ENCODE measurements at places on chromosomes 1 and 21. TPM values are rescaled to one million over a fixed set of nuclear protein-coding genes. Genes with fewer than 3 reads are reported as not detected.

- H3K4me3 ChIP-seq: no peak overlapping the region
- no peak for DNase-seq
- no peaks in the 10 kb centered on the region for H3K36me3 ChIP-seq
- H3K4me1 ChIP-seq: no peaks in the 10 kb centered on the region
Observed at GRCh38 chr1:192251735-192252134, 65.1 kb upstream of the RGS21 start.

DNA sequence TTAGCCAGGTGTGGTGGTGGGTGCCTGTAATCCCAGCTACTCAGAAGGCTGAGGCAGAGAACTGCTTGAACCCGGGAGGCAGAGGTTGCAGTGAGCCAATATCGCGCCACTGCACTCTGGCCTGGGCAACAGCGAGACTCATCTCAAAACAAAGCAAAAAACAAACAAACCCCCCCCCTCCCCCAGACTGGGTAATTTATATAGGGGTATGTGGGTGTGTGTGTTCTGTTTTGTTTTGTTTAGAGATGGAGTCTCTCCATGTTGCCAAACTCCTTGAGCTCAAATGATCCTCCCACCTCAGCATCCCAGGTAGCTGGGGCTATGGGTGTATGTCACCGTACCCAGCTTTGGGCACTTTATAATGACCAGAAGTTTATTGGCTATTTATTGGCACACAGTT lies 73.6 kb downstream of the SLC27A3 start:
- DNase-seq: no peak
- no peak overlapping the region for H3K4me3 ChIP-seq
- H3K27ac ChIP-seq: no peak overlapping the region
- H3K4me1 ChIP-seq: no peaks in the 10 kb centered on the region
- H3K27me3 ChIP-seq: no peaks in the 10 kb centered on the region

- H3K4me3 ChIP-seq: no peak overlapping the region
- H3K27me3 ChIP-seq: no peaks in the 10 kb centered on the region
- H3K4me1 ChIP-seq: no peaks in the 10 kb centered on the region
- no peaks in the 10 kb centered on the region for H3K36me3 ChIP-seq
- H3K27ac ChIP-seq: no peak overlapping the region
Observed at GRCh38 chr1:233281711-233282581, 13.6 kb downstream of the PCNX2 start.

DNA sequence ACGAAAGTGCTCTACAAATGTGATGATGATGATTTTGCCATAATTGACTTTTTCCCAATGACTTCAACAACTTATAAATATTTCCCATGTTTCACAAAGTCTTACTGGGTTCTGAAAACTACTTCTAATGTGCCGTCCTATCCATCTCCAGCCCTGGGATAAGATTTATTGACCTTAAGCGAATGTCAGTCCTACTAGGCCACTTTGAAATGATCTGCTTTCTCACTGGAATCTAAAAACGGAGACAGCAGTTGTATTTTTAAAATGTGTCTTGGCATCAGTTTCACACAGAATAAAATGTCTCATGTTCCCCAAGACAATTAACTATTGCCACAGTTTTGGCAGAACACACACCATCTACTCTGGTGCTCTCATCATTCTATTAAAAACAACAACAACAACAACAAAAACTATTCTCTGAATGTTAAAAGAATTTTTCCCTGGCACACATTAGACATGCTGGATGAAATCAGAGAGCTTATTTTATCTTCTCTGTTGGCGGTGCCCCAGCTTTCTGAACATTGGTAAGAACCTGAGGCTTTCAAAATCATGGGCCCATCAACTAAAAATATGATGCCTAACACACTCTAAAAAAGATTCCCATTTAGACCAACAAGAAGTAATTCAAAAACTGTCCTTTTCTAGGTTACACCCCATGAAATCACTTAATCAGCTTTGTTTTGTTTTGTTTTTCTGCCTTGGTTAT lies 23.1 kb upstream of the DNASE2B start:
- H3K27me3 ChIP-seq: no peaks in the 10 kb centered on the region
- H3K36me3 ChIP-seq: no peaks in the 10 kb centered on the region
- DNase-seq: no peak
- H3K4me1 ChIP-seq: no peaks in the 10 kb centered on the region
- H3K27ac ChIP-seq: no peak overlapping the region

- no peaks in the 10 kb centered on the region for H3K27me3 ChIP-seq
- DNase-seq: no peak
- H3K27ac ChIP-seq: no peak overlapping the region
- no peak overlapping the region for H3K4me3 ChIP-seq
Observed at GRCh38 chr21:40569357-40569756, 277.6 kb downstream of the DSCAM start.

DNA sequence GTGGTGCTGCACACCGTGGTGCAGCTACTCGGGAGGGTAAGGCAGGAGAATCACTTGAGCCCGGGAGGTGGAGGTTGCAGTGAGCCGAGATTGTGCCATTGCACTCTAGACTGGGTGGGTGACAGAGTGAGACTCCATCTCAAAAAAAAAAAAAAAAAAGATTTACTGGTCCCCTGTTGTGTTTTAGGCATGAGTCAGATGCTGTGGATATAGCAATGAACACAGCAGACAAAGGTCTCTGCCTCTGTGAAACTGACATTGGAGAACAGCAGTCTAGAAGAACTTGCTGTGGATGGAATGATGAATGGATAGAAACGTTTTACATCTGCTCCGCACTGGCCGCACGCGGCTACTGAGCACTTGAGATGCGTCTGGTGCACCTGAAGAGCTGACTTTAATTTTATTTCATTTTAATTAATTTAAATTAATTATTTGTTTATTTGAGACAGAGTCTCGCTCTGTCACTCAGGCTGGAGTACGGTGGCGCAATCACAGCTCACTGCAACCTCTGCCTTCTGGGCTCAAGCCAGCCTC lies 24.5 kb upstream of the EPHA2 start:
- DNase-seq: peak; percentile 54
- no peaks in the 10 kb centered on the region for H3K36me3 ChIP-seq
- H3K4me3 ChIP-seq: no peak overlapping the region
- no peak overlapping the region for H3K27ac ChIP-seq

- no peak overlapping the region for H3K4me3 ChIP-seq
- H3K36me3 ChIP-seq: no peaks in the 10 kb centered on the region
- peak; percentile 52 for DNase-seq
Observed at GRCh38 chr21:45011911-45012661, 62.3 kb upstream of the ADARB1 start.

DNA sequence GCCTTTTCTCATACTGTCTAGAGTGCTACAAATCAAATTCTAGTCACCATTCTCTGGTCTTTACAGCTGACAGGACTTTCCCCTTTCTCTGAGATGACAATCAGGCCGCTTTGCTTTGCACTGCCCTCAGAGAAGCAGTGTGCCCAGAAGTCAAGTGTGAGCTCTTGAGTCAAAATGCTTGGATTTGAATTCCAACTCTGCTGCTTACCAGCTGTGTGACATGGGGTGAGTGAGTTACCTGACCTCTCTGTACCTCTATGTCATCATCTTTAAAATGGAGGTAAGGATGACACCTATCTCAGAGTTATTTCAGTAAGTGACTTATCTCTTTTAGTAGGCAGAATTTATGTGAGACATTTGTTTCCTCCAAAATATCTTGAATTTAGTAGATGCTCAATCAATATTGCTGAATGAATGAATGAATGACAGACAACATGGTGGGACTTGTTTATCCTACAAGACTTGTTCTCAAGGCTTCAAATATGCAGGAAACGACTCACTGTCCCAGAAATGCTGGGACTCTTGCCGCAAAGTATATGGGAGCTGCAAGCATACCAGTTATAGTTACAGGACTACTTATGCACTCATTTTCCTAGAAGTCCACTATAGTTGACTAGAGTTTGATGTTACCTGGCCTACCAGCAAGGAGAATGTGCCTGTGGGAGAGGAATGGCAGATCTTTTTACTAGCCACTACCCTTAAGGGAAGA lies 38.1 kb upstream of the A3GALT2 start:
- no peak overlapping the region for H3K27ac ChIP-seq
- H3K27me3 ChIP-seq: no peaks in the 10 kb centered on the region
- no peak for DNase-seq
- peaks cover 11% of the 10 kb centered on the region for H3K36me3 ChIP-seq

GRCh38 chr1:79741720-79742421 lies 735.3 kb upstream of the ADGRL4 start:
- no peaks in the 10 kb centered on the region for H3K36me3 ChIP-seq
- H3K4me3 ChIP-seq: no peak overlapping the region
- DNase-seq: no peak
- no peaks in the 10 kb centered on the region for H3K4me1 ChIP-seq
- H3K27me3 ChIP-seq: no peaks in the 10 kb centered on the region

DNA sequence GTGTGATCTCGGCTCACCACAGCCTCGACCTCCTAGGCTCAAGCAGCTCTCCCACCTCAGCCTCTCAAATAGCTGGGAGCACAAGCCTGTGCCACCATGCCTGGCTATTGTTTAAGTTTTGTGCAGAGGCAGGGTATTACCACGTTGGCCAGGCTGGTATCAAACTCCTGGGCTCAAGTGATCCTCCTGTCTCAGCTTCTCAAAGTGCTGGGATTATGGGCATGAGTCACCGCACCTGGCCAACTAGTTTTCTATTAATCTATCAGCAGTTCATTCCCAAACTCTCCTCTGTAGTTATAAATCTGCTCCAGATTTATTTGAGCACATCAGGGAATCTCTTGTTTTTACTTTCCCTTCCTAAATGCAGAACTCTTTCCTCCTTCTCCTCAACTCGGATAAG lies 443.8 kb downstream of the PRDM2 start:
- no peak overlapping the region for H3K4me3 ChIP-seq
- H3K36me3 ChIP-seq: no peaks in the 10 kb centered on the region
- no peak for DNase-seq

- no peak for DNase-seq
- H3K27me3 ChIP-seq: no peaks in the 10 kb centered on the region
- no peak overlapping the region for H3K4me3 ChIP-seq
- H3K4me1 ChIP-seq: no peaks in the 10 kb centered on the region
- H3K27ac ChIP-seq: no peak overlapping the region
Observed at GRCh38 chr21:19850157-19850556, 1148.1 kb upstream of the NCAM2 start.

DNA sequence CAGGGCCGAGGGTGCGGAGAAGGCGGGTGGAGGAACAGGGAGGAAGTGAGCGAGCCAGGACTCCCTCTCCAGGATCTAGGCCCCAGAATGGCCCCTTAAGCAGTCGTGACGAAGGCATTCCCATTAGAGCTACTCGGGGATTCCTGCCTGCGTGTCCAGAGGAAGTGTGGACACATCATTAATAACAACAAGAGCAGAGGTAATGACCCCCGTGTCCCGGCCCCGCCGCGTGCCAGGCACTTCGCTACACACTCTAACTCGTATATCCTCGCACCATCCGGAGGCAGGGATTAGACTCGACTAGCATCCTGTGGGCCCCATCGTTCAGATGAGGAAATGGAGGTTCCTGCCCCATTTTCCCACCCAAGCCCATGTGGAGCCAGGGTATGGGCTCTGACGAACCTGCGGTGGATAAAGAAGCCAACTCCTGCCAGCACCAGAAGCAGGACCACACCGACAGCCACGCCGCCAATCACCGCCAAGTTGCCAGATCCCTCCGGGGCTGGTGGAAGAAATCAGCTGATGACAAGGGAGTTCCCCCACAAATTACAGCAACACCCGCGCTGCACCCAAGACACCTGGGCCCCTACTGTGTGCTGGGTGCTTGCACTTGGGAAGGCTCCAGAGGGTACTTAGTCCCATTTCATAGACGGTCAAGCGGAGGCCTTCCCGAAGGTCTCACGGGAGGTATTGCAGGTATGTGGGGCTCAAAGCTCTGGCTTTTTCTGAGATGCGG lies 21.6 kb downstream of the EPHA2 start:
- DNase-seq: no peak
- no peaks in the 10 kb centered on the region for H3K27me3 ChIP-seq
- no peaks in the 10 kb centered on the region for H3K4me1 ChIP-seq
- no peak overlapping the region for H3K4me3 ChIP-seq

- H3K4me3 ChIP-seq: no peak overlapping the region
- peak; percentile 8 for DNase-seq
- H3K36me3 ChIP-seq: no peaks in the 10 kb centered on the region
- H3K27me3 ChIP-seq: no peaks in the 10 kb centered on the region
- no peak overlapping the region for H3K27ac ChIP-seq
Observed at GRCh38 chr1:97144527-97144926, 422.9 kb downstream of the PTBP2 start.

- no peak overlapping the region for H3K27ac ChIP-seq
- H3K4me1 ChIP-seq: peaks cover 21% of the 10 kb centered on the region
- no peaks in the 10 kb centered on the region for H3K36me3 ChIP-seq
- no peak overlapping the region for H3K4me3 ChIP-seq
- no peak for DNase-seq
Observed at GRCh38 chr1:116253566-116254382, 119.3 kb upstream of the ATP1A1 start.

- H3K27me3 ChIP-seq: peaks cover 52% of the 10 kb centered on the region
- no peak overlapping the region for H3K27ac ChIP-seq
- H3K4me1 ChIP-seq: no peaks in the 10 kb centered on the region
- H3K4me3 ChIP-seq: no peak overlapping the region
- H3K36me3 ChIP-seq: no peaks in the 10 kb centered on the region
Observed at GRCh38 chr1:110425612-110426152, 18.2 kb upstream of the LAMTOR5 start.

ENAH gene
- 171 TPM for total RNA-seq

VAV3 gene
- total RNA-seq: 0.44 TPM

KIF26B gene
- not detected for total RNA-seq

MX2 gene
- total RNA-seq: not detected

TMEM81 gene
- 5.9 TPM for total RNA-seq

NECTIN4 gene
- total RNA-seq: not detected

TRIM45 gene
- 6.7 TPM for total RNA-seq

GUCA2B gene
- not detected for total RNA-seq

TAS1R1 gene
- not detected for total RNA-seq

Data from A673 (cell line).